ENCODE measurements at places on chromosomes 16 and 17.

DNA sequence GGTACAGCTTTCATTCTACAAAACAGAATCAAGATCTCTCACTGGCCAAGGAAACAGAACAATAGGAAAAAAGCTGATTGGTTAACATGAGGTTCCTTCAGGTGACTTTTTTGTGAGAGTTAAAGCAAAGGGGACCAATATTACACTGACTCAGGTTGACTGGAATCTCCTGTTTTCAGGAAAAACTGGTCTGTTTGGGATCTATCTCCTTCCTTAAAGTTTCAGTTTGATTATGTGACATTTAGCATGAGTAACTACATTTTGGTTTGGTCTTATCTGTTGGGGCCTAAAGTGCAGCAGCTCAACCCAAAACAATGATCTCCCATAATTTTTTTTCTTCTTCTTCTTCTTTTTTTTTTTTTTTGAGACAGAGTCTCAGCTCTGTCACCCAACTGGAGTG, 9.7 kb downstream of the NUPR1 start:
- no peak for DNase-seq

GRCh38 chr17:41678907-41679739, 9.6 kb upstream of the EIF1 start:
- peak; percentile 43 for DNase-seq

- no peak for DNase-seq
Observed at GRCh38 chr17:17183744-17184143, 22.4 kb downstream of the PLD6 start.

GRCh38 chr16:30628628-30629540, 18.7 kb upstream of the ZNF689 start:
- peak; percentile 36 for DNase-seq
